ENCODE measurements at places on chromosomes 11 and 22.

GRCh38 chr11:117912497-117912896 lies 16.7 kb downstream of the TMPRSS13 start:
- no peak for DNase-seq

DNA sequence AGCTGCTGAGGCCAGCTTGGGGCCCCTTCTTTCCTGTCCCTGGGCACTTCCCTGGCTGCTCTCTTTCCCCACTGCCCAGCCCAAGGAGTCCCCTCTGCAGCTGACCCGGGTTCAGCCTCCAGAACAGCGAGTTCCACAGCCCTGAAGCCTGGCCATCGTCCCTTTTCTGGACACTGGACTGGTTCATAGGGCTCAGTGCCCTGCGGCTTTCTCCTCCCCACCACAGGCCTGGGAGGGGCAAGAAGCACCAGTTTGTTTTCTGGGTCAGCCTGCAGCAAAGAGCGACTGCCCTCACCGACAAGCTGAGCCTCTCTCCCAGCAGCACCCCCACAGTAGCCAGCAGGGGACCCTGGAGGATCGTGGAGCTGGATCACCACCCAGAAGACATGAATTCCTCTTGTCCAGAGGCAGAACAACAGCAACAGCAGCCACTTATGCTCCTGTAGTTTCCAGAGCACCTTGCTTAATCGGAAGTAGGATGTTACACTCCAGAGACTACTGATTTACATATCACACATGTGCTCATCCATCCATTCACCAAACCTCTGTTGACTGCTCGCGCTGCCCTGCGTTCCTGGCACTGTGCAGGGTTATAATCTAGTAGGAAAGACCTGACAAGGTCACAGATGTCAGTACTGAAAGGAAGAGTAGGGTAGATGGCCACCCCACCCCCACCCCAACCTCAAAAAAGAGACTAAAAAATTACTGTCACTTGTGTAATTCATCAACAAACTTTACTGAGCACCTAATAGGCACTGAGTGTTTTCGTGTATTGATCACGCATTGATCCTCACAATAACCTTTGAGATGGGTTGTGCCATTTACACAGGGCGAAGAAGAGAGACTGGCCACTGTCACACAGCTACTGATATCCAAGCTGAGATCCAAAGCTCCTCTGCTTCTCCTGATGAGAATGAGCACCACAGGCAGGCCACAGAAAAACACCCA lies 13.0 kb upstream of the CXCR5 start:
- no peak for DNase-seq

GRCh38 chr11:65430406-65431217 lies 8.0 kb downstream of the NEAT1 start:
- no peak for DNase-seq

- DNase-seq, result no peak
Observed at GRCh38 chr11:33307984-33308383, 50.8 kb downstream of the HIPK3 start.

DNA sequence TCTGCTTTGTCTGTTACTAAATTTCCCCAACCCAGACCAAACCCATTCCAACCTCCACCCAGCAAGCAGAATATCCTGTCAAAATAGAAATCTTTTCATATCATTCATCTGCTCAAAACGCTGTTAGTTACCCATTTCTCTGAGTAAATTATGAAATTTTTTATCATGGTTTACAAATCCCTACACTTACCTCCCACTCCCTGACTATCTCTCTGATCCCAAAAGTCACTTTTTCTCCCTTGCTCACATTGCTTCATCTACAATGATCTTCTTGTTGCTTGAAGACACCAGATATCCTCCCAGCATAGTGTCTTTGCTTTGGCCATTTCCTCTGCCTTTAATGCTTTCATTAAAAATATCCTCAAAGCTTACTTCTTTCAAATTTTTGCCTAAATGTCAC lies 195.5 kb upstream of the CTSC start:
- DNase-seq, result no peak

GRCh38 chr11:110298301-110298765 lies 1.9 kb upstream of the RDX start:
- DNase-seq, result no peak

- DNase-seq, result no peak
Observed at GRCh38 chr11:92839450-92839849, 130.0 kb upstream of the MTNR1B start.

Measured in Panc1 (cell line).